Stimulated activated CD4-positive, alpha-beta T cell treated with anti-CD3 and anti-CD28 coated beads, Interleukin-4, amount 100 ng/mL, for 1 hour (primary cell): ENCODE measurements at places on chromosomes 3 and 15.

- no peak for DNase-seq
Measured at GRCh38 chr15:56971571-56971970, 53.1 kb downstream of the TCF12 start.

DNA sequence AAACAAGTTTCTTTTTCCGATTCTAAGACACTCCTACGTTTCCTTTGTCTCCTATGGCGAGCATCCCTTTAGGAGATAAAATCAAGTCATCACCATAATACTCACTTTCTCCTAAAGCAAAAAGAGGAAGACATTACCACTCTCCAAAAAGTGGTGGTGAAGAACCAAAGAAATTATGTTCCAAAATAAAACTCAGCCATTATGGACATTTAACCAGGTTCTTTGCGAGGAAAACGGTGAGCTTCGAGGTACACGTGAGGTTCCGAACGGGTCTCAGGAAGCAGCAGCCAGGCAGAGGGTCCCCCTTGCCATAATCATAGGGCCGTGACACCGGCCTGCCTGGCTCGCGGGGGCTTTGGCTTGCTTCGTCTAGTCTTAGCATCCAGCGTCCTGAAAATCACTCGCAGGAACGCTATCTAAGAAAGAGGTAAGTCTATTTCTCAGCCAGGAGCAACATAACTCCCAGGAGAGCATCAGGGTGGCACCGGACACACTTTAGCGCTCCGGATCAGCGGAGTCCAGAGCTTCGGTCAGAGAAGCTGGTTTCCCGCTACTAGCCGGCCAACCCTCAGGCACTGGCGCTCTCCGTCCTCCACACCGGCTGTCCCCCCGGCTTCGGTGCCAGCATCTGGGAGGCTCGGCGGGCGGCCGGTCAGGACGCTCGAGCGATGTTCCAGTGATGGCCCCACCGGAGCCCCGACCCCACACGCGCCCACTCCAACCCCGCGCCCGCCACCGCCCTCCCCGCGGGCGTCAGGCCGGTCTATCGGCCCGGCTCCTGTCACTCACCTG is 581 bp downstream of the IP6K1 start:
- DNase-seq = peak; percentile 24

GRCh38 chr15:59340325-59340724 is 32.3 kb downstream of the MYO1E start:
- no peak for DNase-seq

- no peak for DNase-seq
Measured at GRCh38 chr3:31165399-31165860, 271.0 kb upstream of the GADL1 start.

DNA sequence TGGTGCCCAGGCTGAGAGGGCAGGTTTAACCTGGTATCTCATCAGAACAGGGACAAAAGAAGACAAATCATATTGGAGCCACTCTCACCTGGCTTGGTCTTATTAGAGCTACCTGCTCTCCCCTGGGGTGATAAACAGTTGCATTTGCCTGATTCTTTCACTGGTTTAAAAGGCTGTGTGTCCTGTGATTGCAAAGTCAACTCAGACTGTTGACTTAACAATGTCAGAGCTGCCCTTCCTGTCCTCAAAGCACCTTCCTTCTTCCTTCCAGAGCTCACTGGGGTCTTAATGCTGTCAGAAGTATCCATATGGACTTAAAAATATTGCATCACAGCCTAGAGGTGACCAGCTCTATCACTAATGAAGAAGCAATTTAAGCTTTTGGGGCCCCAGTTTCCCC is 50.5 kb upstream of the MINAR1 start:
- DNase-seq = no peak

DNA sequence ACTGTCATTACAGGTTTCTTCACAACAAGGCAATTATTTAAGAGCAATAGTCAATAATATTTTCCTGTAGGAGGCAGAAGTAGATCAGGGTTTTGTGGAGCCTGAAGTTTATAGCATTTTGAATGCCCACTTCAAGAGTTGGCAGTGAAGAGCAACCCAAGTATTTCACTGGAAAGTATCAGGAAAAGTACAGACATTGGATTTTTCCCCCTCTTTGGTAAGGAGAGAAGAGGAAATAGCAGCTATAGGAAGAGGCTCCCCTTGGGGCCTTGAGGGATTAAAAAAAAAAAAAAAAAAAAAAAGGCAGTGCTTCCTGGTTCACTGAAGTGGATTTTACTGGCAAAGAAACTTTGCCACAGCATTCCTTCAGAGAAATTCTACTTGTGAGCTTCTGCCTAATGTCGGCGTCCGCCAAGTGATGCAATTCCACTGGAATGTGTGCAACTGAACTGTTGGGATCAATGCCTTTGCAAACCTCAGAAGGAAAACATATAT is 5.7 kb upstream of the CNTN6 start:
- DNase-seq = no peak

GRCh38 chr15:43795997-43796396 is 3.9 kb downstream of the SERF2 start:
- no peak for DNase-seq
